Inflammatory macrophage (primary cell): ENCODE measurements at places on chromosomes 1 and 21.

DNA sequence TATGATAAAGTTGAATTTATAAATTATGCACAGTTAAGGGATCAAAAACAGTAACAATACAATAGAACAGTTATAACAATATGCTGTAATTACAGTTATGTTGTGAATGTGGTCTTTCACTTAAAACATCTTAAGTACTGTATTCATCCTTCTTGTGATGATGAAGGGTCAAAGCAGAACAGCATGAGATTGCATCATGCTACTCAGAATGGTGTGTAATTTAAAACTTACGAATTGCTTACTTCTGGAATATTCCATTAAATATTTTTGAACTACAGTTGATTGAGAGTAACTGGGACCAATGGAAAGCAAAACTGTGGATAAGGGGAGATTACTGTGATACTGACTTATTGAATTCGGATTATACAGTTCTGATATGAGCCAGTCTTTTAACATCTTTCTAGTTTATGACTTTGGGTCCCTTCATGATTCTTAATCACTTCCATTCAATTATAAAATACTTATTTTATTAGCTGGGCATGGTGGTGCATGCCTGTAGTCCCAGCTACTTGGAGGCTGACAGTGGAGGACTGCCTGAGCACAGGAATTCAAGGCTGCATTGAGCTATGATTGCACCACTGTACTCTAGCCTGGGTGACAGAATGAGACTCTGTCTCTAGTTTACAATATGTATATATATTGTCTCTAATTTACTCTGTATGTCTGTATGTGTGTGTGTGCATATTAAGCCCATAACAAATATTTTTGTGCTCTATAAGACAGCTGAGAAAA is 43.2 kb downstream of the ATP1B1 start:
- DNase-seq = no peak

DNA sequence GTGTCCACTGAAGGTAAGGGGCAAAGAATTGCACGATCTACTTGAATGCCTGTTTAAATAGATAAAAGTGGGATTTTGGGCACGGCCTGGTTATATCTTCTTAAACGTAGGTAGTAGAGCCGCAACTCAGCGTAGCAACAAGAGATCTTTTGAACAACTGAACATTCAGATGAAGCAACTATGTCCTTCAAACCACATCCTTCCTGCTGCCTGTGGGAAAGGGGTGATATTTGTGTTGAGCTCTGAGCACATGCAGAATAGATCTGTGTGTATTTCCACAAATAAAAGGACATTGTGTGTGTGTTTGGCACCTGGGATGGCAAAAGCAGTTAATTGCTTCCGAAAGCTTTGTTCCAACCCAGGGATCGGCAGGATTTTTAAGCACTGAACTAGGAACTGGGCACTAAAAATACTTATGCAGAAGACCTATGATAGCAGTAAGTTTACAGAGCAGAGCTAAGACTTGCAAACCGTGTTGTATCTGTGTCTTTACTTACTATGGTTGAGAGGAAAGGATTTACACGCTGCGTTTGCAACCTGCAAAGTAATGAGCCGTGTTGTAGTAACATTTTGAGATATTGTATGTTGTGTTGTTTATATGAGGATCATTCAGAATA is 333.4 kb downstream of the CHRM3 start:
- peak; percentile 41 for DNase-seq

DNA sequence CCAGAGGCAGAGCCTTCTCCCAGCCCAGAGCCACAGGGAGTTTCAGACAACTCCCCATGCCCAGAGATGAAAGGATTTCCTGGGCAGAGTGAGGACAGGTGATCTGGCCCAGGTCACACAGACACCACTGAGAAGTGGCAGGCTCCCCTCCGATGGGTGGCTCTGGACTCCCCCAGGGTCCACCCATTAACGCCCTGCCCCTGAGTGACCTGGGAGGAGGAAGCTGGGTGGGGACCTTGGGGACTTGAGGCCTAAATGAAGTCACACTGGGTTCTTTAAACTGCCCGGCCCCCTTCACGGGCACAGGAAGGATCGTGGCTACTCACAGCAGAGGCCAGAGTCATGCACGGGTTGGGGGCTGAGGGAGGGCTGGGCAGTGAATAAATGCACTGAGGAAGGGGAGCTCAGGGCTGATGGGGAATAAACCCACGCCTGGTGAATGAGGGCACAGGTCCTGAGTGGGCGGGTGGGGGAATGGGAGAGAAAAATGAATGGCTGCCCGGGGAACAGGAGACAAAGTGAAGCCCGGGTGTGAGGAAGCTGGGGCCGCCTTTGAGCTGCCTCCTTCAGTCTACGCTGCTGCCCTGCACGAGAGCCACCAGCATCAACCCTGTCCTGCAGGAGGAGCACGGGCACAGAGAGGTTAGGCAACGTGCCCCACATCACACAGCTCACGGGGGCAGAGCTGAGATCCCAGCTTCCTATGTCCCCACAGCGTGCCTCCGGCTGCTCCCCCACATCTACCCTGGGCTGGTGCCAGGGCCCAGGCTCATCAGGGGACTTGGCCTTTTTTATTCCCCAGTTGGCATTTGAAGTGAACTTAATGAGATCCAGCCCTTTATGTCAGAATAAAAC is 404.3 kb downstream of the MATN1 start:
- no peak for DNase-seq

DNA sequence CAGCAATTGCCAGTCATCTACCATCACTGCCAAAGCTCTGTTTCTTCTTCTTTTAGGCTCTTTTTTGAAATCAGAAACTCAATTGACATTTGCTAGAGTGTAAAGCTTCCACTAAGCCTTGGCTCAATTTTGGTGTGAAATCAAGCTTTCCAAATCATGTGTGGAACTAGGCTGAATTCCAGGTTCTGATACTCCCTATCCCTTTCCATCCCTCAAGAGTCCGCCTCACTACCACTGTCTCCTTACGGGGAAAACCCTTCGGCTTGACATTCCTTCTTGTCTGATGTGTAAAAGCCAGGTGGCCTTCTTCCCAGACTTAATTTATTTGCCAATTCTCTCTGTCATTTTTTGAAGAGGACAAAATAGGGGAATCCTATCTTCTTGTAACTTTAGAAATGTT is 47.2 kb upstream of the PRMT6 start:
- DNase-seq = no peak

DNA sequence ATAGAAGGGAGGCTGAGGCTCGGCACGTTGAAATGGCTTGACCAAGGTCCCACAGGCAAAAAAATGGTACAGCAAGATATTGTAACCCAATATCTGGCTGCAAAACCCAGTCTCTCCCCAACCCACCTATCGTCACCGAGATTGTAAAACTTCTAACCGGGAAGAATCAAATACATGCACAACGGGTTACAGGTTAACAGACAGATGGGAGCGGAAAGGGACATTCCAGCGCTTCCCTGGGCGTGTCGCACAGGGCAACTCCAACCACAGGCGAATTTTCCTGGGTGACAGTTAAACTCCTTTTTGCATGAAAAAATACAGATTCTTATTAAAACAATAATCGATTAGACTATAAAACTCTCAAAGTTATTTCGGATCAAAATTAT is 31.8 kb upstream of the JUN start:
- DNase-seq = peak; percentile 37

DNA sequence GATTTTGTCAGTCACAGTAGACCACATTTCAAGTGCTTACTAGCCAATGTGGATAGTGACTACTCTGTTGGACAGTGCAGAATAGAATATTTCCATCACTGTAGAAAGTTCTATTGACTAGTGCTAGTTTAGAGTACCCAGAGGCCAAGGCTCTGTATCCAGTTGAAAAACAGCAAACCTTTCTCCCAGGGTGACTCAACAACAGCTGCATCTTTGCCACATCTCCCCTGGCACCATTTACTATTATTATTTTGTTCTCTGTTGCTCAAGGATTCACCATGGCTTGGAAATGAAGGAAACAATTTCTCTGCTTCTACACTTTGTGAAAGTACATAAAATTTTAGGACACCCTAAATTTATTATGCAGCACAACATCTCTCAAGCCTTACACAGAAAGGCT is 85.3 kb upstream of the WDR26 start:
- DNase-seq = no peak

GRCh38 chr1:226825037-226825745 is 45.2 kb upstream of the PSEN2 start:
- DNase-seq = no peak

DNA sequence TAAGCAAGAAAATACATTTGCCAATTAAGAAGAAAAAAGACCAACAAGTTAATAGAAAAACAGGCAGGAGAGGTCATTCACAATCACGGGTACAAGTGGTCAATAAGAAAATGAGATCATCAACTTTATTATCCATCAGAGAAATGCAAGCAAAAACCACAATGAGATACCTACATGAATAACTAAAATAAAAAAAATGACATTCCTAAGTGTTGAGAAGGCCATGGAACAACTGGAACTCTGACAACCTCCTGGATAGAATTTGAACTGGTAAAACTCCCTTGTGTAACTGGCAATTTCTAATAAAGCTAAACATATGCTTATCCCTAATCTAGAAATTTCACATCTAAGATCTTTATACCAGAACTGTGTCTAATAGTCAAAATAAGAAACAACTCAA is 135.4 kb upstream of the BACE2 start:
- DNase-seq = no peak

GRCh38 chr1:43522431-43522775 is 8.3 kb upstream of the PTPRF start:
- DNase-seq = no peak

DNA sequence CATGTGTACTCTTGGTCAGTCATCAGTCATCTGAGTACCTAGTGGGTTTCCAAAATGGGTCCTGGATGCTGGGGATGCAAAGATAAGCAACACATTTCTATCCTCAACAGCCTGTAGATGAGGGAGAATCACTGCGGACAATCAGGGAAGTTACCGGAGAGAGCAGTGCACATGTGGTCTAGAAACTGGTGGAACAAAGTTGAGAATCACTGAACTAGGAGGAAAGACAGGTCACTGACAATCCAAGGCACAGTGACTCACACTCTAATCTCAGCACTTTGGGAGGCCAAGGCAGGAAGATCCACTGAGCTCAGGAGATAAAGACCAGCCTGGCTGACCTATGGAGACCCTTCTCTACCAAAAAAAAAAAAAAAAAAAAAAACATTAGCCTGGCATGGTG is 31.4 kb upstream of the LGALS8 start:
- no peak for DNase-seq

GRCh38 chr1:209023790-209024189 is 559.7 kb upstream of the CAMK1G start:
- no peak for DNase-seq

DNA sequence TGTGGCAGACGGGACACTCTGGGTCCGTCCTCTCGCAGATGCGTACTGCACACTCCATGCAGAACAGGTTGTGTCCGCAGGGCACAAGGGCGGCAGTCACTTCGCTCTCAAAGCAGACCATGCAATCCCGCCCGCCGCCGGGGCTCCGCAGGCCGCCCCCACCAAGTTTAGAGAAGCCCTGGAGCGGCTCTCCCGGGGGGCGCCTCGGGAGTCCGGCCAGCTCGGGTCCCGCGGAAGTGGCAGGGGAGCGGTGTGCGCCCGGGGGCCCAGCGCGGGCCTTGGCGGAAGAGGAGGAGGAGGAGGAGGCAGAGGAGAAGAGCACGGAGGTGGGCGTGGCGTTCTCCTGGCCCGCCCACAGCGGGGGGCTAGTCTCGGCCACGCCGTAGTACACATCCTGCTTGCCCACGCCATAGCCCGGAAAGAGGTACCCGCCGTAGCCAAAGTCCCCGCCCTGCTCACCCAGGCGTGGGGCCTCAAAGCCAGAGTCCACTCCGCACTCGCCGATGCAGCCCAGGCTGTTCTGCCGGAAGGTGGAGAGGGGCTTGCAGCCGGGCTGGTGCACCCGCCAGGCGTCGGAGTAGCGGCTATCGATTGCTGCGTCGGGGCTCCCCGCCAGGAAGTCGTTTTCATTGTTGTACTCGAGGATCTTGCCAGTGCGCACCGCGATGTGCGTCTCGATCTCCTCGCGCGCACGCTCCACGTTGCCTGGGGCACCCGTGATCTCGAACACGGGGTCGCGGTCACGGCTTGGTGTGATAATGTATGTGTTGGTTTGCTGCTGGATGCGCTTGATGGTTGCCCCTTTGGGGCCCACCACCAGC is 5.4 kb downstream of the MEX3A start:
- peak; percentile 28 for DNase-seq

DNA sequence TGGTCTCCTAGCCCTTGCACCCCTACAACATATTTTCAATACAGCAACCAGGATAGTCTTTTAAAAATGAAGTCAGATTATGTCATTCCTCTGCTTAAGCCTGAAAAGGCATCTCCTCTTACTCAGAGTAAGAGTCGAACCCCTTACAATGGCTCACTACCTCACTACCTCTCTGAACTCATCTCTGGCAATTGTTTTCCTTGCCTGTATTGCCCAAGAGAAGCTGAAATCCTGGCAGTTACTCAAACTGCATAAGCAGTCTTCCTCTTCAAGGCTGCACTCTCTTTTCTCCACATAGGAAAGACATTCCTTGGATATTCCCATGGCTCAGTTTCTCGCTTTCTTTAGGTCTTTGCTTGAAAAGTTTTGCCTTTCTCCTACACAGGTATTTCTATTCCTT is 22.7 kb downstream of the CLDN8 start:
- no peak for DNase-seq

GRCh38 chr1:227320476-227320875 is 2.2 kb upstream of the CDC42BPA start:
- no peak for DNase-seq

GRCh38 chr1:240210026-240210425 is 118.3 kb downstream of the FMN2 start:
- DNase-seq = no peak

DNA sequence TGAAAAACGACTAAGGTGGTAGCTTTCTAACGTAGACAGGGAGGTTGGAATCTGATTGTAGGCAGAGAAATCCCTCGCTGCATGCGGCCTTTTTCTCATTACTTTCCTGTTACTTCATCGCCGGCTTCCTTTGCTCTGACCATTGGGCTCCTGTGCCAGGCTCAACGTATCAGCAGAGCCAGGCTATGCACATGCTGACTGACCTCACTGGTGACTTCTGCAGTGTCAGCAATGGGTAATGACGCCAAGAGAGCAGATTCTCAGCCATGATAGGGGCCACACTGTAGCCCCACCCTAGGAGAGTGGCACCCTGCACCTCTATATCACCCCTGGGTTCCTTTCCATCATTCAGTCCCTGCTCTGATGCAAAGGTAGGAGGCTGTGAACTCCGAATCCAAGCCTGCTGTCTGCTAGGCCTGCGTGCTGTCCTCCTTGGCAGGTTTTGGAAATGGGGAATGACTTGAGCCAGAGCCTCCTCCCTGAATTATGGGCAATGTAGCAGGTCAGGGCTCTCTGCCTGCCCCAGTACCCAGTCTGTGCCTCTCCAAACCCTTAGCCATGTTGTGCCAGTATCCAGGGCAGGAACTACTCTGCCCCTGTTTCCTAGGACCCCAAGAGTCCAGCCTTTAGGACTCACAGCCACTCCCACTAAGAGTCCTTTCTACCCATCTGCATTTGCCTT is 11.4 kb downstream of the PPFIA4 start:
- no peak for DNase-seq
